ENCODE measurements at places on chromosomes 1 and 21. TPM values are rescaled to one million over a fixed set of nuclear protein-coding genes. Genes with fewer than 3 reads are reported as not detected.

Gene FAM78B
- 0.22 TPM for total RNA-seq

Gene TRPM2
- total RNA-seq: 37.7 TPM

Gene MROH7
- total RNA-seq: not detected

Gene IL10RB
- 40.6 TPM for total RNA-seq

Gene HORMAD1
- total RNA-seq: not detected

Gene SLAMF1
- total RNA-seq: 54.0 TPM

Gene C1QC
- total RNA-seq: not detected

Gene FCRL1
- not detected for total RNA-seq

Gene SLC45A3
- total RNA-seq: not detected

Gene FMO2
- total RNA-seq: not detected

Gene PLA2G5
- total RNA-seq: not detected

Gene TIPRL
- 37.5 TPM for total RNA-seq

Gene FYB2
- not detected for total RNA-seq

Gene PTGFRN
- 1.8 TPM for total RNA-seq

Gene RIIAD1
- not detected for total RNA-seq

Gene RNF223
- not detected for total RNA-seq

Gene E2F2
- 54.5 TPM for total RNA-seq

Gene IVL
- not detected for total RNA-seq

Gene INSRR
- 0.05 TPM for total RNA-seq

Gene INAVA
- not detected for total RNA-seq

Gene IL6R
- total RNA-seq: 10.9 TPM

Gene LYPLAL1
- 16.2 TPM for total RNA-seq

Gene SLC37A1
- 23.2 TPM for total RNA-seq

Gene RGS18
- total RNA-seq: not detected

Gene ADAMTS4
- total RNA-seq: 1.8 TPM

Gene PRELP
- not detected for total RNA-seq

Gene CELA2A
- total RNA-seq: not detected

Gene SPRR1A
- total RNA-seq: not detected

Gene ABCA4
- not detected for total RNA-seq

Gene CASQ2
- total RNA-seq: not detected

Gene STUM
- not detected for total RNA-seq

Gene DPYD
- total RNA-seq: 76.8 TPM

Gene PROX1
- total RNA-seq: not detected

Gene FCRL4
- total RNA-seq: not detected

Gene KCNJ15
- total RNA-seq: not detected

Gene COL24A1
- not detected for total RNA-seq

Gene C1QA
- total RNA-seq: not detected

Gene CYP4A22
- not detected for total RNA-seq

Gene HUNK
- total RNA-seq: 0.26 TPM

Gene GJB4
- not detected for total RNA-seq

Gene PLA2G4A
- not detected for total RNA-seq

Gene OR2T29
- total RNA-seq: not detected

All from activated naive CD4-positive, alpha-beta T cell treated with anti-CD3 and anti-CD28 coated beads, Interleukin-2, amount 10 ng/mL, durations not matched to agents 5 hours and 36 hours (primary cell).